ENCODE measurements at places on chromosomes 11 and 22. TPM values are rescaled to one million over a fixed set of nuclear protein-coding genes. Genes with fewer than 3 reads are reported as not detected.

The MS4A15 gene
- not detected for total RNA-seq

The VWCE gene
- 0.78 TPM for total RNA-seq

The MICALL1 gene
- 16.8 TPM for total RNA-seq

The MS4A14 gene
- total RNA-seq = not detected

The MMP12 gene
- total RNA-seq = 0.02 TPM

The CNIH2 gene
- 2.1 TPM for total RNA-seq

The UNC93B1 gene
- 75.7 TPM for total RNA-seq

The TYR gene
- total RNA-seq = not detected

The DBX1 gene
- total RNA-seq = not detected

The LDHA gene
- 3,232 TPM for total RNA-seq

The OR52A1 gene
- not detected for total RNA-seq

The CCDC73 gene
- 0.05 TPM for total RNA-seq

The CHST1 gene
- 1.2 TPM for total RNA-seq

The SCGB2A2 gene
- not detected for total RNA-seq

The PTPN5 gene
- total RNA-seq = 0.02 TPM

The MS4A7 gene
- total RNA-seq = not detected

The UBE4A gene
- total RNA-seq = 12.4 TPM

The CSF2RB gene
- total RNA-seq = not detected

The OR2AG1 gene
- not detected for total RNA-seq

The SHANK3 gene
- 3.9 TPM for total RNA-seq

The FOLH1 gene
- not detected for total RNA-seq

The TMEM132A gene
- 124 TPM for total RNA-seq

The PNPLA3 gene
- 0.69 TPM for total RNA-seq

The SMTNL1 gene
- total RNA-seq = not detected

The LRRC74B gene
- not detected for total RNA-seq

The NPAT gene
- total RNA-seq = 6.2 TPM

The OTOG gene
- not detected for total RNA-seq

The UCP2 gene
- total RNA-seq = 66.0 TPM

The ISX gene
- not detected for total RNA-seq

The SCGB1A1 gene
- not detected for total RNA-seq

The TRPT1 gene
- total RNA-seq = 26.9 TPM

The PRDM11 gene
- total RNA-seq = 6.9 TPM

The NRIP3 gene
- total RNA-seq = 1.1 TPM

The OR8D4 gene
- total RNA-seq = not detected

The RBM4 gene
- 132 TPM for total RNA-seq

The SCN3B gene
- 0.23 TPM for total RNA-seq

The CARD16 gene
- not detected for total RNA-seq

The TRIM51 gene
- not detected for total RNA-seq

The OR56A1 gene
- not detected for total RNA-seq

The IFITM1 gene
- total RNA-seq = 0.24 TPM

The OR10A2 gene
- total RNA-seq = not detected

The CTSW gene
- total RNA-seq = not detected
